ENCODE measurements at places on chromosomes 5 and 9.
A peak's percentile ranks its signal among the peaks of the same experiment; 100 is the strongest.

DNA sequence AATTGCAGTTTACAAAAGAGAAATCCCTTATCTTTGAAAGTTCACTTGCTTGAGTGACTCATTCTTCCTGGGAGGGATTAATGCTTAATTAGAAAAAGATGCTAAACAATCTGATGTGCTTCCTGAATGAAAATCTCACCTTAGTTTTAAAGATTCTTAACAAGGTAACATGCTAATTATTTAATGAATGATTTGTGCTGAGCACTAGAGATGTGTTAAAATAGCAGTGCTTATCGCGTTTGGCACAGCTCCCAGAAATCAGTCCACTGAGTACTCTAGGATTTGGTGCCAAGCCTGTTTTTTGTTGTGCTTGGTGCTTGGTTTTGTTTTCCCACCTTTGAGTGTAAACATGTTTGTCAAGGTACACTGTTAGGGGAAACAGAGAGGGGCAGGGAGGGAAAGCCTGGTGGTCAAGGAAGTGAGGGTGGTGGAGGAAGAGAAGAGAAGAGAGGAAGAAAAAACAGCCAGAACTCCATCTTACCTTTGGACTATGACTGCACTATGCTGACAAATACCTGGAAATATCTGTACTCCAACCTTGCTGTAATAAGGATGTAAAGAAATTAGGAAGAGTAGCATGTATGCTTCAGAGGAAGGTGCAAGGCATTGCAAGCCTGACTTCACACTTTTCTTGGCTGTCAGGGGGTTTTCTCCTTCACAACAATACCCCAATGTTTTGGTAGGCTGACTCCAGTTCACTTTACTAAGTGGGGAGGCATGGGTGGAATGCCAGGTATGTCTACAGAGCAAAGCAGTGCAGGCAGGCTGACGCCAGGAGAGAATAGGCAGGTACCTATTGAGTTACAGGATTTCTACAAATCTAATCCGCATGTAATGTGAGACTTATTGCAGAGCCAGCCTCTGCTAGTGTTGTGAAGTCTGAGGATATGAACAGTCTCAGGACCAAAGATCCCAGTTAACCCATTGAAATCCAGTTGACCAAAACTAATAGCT, 157.2 kb upstream of the ISL1 start:
- DNase-seq: peak; percentile 52

DNA sequence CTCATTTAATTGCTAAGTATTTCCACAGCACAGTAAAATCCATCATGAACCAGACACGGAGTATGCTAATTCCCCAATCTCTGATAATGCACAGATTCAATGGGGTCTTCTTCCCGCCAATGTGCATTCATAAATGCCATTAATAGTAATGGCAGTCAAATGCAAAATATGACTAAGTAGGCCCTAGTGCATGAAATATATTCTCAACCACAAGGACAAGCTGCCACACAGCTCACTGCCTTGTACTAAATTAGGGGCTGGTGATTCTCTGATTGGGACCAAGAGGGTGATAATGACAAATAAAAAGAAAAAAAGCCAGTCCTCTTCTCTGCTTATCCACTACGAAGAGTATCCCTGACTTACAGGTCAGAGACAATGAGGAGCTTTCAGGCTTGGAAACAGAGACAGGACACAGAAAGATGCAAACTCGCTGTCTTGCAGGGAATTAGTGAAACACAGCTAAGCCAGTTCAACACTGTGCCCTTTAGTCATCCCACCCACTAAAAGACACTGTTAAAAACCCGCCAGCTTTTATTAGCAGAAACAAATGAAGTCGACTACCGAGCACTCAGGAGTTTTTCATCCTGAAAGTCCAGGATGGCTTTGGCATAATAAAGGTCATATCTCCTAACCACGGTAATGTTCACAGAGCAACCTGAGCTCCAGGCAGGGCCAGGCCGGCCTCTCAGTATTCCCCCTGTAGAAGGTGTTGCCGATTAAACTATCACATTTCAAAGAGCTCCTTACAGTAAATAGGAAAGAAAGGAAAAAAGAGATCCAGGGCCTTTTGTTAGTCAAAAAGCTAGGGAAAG, 148.1 kb downstream of the EBF1 start:
- DNase-seq: peak; percentile 61

- no peak for DNase-seq
Observed at GRCh38 chr9:134267881-134268724, 58.2 kb upstream of the RXRA start.

- no peak for DNase-seq
Observed at GRCh38 chr5:160743027-160743426, 109.0 kb downstream of the ATP10B start.

GRCh38 chr9:122297512-122297911, 32.8 kb downstream of the MRRF start:
- no peak for DNase-seq

- DNase-seq: no peak
Observed at GRCh38 chr9:72278959-72279358, 86.0 kb downstream of the ZFAND5 start.

GRCh38 chr5:88646866-88647265, 236.1 kb downstream of the MEF2C start:
- DNase-seq: no peak

DNA sequence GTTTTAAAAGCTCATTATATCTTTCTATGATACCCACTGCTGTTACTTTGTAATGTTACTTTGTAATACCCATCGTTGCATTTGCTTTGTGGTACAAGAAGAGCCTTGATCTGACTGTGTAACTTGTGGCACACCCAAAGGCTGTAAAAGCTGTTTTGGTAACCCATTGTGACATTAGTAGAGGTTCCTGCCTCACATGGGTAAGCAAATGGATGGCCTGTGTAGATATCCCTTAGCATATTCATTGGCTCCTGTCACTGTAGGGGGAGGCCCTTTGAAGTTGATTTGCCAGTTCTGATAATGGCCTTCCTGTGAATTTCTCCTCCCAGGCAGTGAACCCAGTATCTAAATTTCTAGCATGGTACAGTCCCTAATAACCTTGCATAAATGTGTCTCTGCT, 15.7 kb downstream of the CDK20 start:
- DNase-seq: no peak

DNA sequence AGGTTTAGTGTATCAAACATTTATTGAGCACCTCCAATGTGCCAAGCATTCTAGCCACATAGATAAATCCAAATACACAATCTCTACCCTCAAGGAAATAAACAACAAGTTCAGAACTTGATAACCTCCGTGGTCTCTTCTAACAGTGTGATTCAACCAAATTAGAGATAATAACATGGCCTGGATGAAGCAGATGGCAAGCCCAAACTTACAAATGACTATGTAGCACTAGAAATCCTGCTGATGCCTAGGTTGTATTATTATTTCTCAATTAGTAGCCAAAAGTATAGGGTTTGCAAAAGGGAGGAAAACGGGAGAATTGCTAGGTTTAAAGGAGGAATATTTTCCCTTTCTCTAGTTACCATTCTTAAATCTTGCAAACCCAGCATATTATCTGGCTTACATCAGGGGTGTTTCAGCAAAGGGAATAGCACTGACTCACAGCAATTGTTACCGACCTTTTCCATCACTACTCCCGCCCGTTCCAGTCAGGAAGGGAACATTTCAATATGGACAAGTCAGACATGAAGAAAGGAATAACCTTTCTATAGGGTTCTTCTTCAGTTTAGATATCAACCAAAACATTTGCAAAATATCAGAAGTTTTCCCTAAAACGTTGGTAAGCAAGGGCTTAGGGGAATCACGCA, 2.3 kb downstream of the DPYSL3 start:
- no peak for DNase-seq

- no peak for DNase-seq
Observed at GRCh38 chr9:99349870-99350269, 127.8 kb downstream of the SEC61B start.

GRCh38 chr5:103744159-103744558, 181.6 kb upstream of the NUDT12 start:
- DNase-seq: no peak

- DNase-seq: no peak
Observed at GRCh38 chr9:33265211-33265865, 489 bp downstream of the CHMP5 start.

GRCh38 chr9:121735065-121735792, 83.8 kb downstream of the DAB2IP start:
- DNase-seq: peak; percentile 80

DNA sequence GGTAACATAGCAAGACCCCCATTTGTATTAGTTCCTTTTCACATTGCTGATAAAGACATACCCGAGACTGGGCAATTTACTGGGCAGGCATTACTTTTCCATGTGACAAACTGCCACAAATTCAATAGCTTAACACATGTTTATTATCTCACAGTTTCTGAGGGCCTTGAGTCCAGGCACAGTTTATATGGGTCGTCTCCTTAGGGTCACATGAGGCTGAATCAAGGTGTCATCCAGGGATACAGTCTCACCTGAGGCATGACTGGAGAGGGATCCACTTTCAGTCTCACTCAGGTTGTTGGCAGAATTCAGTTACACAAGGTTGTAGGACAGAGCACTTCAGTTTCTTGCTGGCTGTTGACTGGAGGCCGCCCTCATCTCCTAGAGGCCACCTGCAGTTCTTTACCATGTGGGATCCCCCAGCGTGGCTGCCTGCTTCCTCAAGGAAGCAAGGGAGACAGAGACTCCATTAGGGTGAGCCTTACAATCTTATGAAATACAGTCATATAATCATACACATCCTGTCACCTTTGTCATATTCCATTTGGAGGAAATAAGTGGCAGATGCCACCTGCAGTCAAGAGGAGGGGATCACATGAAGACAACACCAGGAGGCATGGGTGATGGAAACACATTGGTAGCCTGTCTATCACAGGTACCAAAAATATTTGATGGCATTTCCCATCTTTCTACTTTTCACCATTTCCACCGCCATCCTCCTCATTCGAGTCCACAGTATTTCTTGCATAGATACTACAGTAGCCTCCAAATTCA, 15.1 kb upstream of the ERAP1 start:
- DNase-seq: no peak

DNA sequence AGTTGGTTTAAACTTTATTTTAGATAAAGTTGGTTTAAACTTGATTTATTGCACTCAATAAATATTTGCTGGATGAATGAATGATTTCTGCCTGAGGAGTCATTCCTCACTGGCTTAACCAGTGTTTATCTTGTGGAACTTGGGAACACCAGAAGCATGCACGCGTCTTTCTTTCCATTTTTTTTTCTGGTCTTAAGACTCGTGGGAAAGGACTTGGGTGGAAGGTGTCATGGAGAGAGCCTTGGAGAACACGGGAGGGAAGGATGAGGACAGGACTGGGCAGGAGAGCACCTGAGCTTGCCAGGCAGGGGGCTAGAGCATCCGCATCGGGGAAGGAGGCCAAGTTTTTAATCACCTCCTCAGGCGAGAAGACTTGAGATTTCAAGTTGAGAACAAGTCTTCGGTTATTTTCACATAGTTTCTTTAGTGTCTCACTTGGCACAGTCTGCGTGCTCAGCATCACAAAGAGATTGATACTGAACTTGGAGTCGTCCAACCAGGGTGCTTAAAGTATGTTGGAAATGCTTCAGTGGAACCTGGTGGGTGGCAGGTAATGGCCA, 144.2 kb downstream of the PDZD2 start:
- no peak for DNase-seq

GRCh38 chr9:137907776-137908175, 30.2 kb downstream of the CACNA1B start:
- no peak for DNase-seq

GRCh38 chr5:40877371-40877988, 31.8 kb upstream of the C7 start:
- no peak for DNase-seq

DNA sequence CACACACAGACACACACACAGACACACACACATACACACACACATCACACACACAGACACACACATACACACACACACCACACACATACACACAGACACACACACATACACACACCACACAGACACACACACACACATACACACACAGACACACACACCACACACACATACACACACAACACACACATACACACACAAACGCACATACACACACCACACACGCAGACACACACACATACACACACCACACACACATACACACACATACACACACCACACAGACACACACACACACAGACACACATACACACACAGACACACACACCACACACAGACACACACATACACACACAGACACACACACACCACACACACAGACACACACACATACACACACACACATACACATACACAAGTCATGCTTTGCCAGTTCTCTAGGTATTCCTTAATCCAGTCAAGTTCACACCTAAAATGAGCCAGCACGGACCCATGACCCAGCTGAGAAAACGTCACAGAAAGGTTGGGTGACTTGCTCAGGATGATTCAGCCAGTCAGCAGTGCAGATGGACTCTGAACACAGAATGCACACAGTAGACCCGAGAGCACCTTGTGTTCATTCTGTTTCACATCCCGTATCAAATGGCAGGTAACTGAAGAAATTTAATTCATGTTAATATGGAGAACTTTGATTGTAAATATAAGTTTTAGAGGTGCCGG, 746.4 kb downstream of the MTRR start:
- DNase-seq: no peak

DNA sequence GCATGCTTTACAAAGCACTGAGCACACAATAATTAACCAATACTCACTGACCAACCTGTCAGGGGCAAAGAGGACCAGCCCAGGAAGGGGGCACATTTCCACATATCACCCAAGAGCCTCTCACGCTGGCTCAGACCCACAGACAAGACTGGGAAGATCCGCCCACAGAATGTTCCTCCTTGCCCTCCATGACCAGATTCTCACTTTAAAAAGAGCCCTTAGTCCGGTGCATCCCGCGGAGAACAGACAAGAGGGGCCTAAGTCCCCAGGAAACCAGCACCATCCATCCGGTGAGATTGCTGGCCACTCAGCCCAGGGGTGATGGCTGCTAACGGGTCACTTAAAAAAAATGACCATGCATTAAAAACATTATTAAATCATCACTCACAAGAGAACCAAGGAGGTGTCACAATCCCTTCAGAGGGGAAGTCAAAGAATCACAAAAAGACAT, 32.9 kb downstream of the SEMA4D start:
- DNase-seq: no peak

DNA sequence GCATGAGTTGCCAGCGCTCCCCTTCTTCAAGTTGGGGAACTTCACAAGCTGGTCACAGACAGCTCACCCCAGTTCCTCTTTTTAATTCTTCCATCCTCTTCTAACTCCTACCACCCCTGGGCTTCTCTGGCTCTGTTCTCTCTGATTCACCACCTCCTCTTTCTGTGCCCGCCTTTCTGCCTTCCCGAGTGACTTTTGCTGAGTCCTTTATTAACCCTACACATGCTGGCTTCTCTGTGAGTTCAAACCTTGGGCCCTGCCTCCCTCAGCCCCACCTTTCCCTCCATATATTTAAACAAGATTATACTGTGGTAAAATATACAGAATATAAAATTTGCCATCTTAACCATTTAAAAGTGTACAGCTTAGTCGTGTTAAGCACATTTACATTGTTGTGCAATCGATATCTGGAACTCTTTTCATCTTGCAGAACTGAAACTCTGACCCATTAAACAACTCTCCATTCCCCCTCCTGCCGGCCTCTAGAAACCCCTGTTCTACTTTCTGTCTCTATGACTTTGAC, 32.0 kb downstream of the SLC46A2 start:
- no peak for DNase-seq

- DNase-seq: no peak
Observed at GRCh38 chr9:31582071-31582470, 802.4 kb upstream of the ACO1 start.

GRCh38 chr5:26239588-26239987, 798.8 kb downstream of the CDH9 start:
- DNase-seq: no peak
